ENCODE measurements at places on chromosomes 12 and 14. TPM values are rescaled to one million over a fixed set of nuclear protein-coding genes. Genes with fewer than 3 reads are reported as not detected.

Gene FAM234B
- total RNA-seq = 27.7 TPM

Gene INHBE
- total RNA-seq = 0.23 TPM

Gene PSMA6
- 422 TPM for total RNA-seq

Gene COX8C
- not detected for total RNA-seq

- no peak overlapping the region for H3K27ac ChIP-seq
- no peaks in the 10 kb centered on the region for H3K36me3 ChIP-seq
- no peaks in the 10 kb centered on the region for H3K27me3 ChIP-seq
- DNase-seq = no peak
- no peaks in the 10 kb centered on the region for H3K4me1 ChIP-seq
- no peak overlapping the region for H3K4me3 ChIP-seq
These were observed 173.5 kb upstream of the DYRK2 start for GRCh38 chr12:67474934-67475620.

DNA sequence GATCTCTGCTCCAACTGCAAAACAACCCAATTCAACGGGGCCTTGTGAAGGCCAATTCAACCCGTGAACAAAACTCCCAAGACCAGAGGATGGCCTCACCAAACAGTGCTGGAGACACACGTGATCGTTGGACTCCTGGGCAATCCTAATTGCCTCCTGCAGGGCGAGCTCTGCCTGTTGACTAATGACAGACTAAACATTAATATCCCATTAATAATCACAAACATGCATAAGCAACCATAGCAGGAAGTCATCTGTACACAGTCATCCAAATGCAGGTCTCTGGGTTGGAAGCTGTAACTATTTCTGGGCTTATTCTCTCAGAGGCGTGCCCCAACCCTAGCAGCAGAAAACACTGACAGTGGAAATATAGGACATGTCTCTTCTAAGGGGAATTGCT lies 21.0 kb downstream of the ANAPC5 start:
- no peak overlapping the region for H3K4me3 ChIP-seq
- peaks cover 81% of the 10 kb centered on the region for H3K36me3 ChIP-seq
- H3K27ac ChIP-seq = no peak overlapping the region
- H3K27me3 ChIP-seq = no peaks in the 10 kb centered on the region

- H3K27me3 ChIP-seq = no peaks in the 10 kb centered on the region
- H3K4me1 ChIP-seq = no peaks in the 10 kb centered on the region
- no peaks in the 10 kb centered on the region for H3K36me3 ChIP-seq
- no peak overlapping the region for H3K4me3 ChIP-seq
- no peak for DNase-seq
These were observed 77.7 kb downstream of the KCNK10 start for GRCh38 chr14:88245321-88245720.

Data from endodermal cell (in vitro differentiated cells).